ENCODE measurements at places on chromosomes 1 and 21. TPM values are rescaled to one million over a fixed set of nuclear protein-coding genes. Genes with fewer than 3 reads are reported as not detected.
A peak's percentile ranks its signal among the peaks of the same experiment; 100 is the strongest.

- no peak for DNase-seq
- H3K27ac ChIP-seq, result no peak overlapping the region
- no peak overlapping the region for H3K4me3 ChIP-seq
- no peaks in the 10 kb centered on the region for H3K36me3 ChIP-seq
These were observed 8.3 kb upstream of the SYT14 start for GRCh38 chr1:209929751-209930150.

- H3K4me3 ChIP-seq, result no peak overlapping the region
- H3K4me1 ChIP-seq, result peaks cover 48% of the 10 kb centered on the region
These were observed 17.7 kb downstream of the DDAH1 start for GRCh38 chr1:85447006-85447943.

DNA sequence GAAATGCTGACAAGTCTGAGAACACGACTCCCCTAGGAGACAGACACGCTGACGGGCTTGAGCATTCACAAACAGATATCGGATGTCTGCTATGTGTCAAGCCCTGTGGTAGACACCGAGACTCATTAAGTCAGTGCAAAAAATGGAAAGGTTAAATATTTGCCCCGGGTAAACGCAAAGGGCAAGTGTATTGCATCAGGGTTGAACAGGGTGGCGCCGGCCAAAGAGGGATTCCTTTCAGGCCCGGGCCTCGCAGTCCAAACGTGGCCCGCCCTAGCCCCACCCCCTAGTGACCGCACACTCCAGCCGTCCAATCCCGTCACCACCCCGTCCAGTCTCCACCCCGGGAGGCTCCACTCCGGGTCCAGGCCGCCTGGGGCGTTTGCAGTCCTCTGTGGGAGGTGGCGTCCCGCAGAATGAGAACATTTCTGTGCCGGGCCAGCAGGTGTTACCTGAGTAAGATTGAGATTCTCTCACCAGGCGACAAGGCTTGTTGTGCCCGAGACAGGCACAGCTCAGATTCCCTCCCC is 16.3 kb upstream of the TMEM9 start:
- peaks cover 14% of the 10 kb centered on the region for H3K4me1 ChIP-seq
- H3K27me3 ChIP-seq, result peaks cover 23% of the 10 kb centered on the region
- no peaks in the 10 kb centered on the region for H3K36me3 ChIP-seq
- peak; percentile 98 for DNase-seq

- peaks cover 14% of the 10 kb centered on the region for H3K4me1 ChIP-seq
- H3K4me3 ChIP-seq, result no peak overlapping the region
- no peaks in the 10 kb centered on the region for H3K36me3 ChIP-seq
- no peak overlapping the region for H3K27ac ChIP-seq
These were observed 1.6 kb upstream of the EGLN1 start for GRCh38 chr1:231423648-231424047.

The DEPDC1 gene
- 1.4 TPM for total RNA-seq

GRCh38 chr1:234408757-234409156 is 35.5 kb downstream of the COA6 start:
- no peaks in the 10 kb centered on the region for H3K27me3 ChIP-seq
- DNase-seq, result no peak
- H3K4me1 ChIP-seq, result no peaks in the 10 kb centered on the region
- H3K36me3 ChIP-seq, result peaks cover 14% of the 10 kb centered on the region
- H3K27ac ChIP-seq, result no peak overlapping the region
- H3K4me3 ChIP-seq, result no peak overlapping the region

The DCLRE1B gene
- total RNA-seq, result 4.7 TPM

The CD5L gene
- total RNA-seq, result not detected

The LGR6 gene
- total RNA-seq, result not detected

The ZNF436 gene
- total RNA-seq, result 32.4 TPM

- DNase-seq, result peak; percentile 90
- H3K27ac ChIP-seq, result peak overlapping the region; percentile 96
- H3K4me1 ChIP-seq, result peaks cover 21% of the 10 kb centered on the region
- no peak overlapping the region for H3K4me3 ChIP-seq
These were observed 280.4 kb downstream of the SETD4 start for GRCh38 chr21:35779690-35780570.

Measured in osteoblast (primary cell).